ENCODE measurements at places on chromosomes 13 and 19.

DNA sequence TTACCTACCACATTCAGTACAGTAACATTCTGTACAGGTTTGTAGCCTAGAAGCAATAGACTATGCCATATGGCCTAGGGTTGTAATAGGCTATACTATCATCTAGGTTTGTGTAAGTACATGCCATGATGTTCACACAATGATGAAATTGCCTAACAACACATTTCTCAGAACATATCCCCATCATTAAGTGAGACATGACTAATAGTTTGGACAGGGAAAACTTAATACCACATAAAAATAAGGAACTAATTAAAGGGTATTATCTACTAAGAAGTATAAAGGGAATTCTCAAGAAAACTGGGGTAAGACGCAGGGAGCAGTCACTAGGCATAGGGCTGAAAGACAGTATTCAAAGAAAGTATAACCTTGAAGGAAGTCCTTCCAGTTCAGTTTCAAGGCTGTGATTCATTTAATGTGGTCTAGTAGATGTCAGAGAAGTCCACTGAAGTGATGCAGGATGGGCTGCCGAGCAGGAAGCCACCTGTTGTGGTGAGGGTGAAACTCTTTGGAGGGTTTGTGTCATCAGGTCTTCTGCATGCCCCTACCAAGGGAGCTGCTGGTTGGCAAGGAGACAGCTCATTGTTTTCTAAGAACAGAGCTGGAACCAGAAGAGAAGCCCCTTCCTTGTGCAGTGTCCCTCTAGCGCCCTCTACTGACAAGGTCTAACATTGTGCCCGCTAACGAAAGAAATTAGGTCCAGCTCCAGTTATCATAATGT lies 122.9 kb downstream of the OLFM4 start:
- no peak for DNase-seq

DNA sequence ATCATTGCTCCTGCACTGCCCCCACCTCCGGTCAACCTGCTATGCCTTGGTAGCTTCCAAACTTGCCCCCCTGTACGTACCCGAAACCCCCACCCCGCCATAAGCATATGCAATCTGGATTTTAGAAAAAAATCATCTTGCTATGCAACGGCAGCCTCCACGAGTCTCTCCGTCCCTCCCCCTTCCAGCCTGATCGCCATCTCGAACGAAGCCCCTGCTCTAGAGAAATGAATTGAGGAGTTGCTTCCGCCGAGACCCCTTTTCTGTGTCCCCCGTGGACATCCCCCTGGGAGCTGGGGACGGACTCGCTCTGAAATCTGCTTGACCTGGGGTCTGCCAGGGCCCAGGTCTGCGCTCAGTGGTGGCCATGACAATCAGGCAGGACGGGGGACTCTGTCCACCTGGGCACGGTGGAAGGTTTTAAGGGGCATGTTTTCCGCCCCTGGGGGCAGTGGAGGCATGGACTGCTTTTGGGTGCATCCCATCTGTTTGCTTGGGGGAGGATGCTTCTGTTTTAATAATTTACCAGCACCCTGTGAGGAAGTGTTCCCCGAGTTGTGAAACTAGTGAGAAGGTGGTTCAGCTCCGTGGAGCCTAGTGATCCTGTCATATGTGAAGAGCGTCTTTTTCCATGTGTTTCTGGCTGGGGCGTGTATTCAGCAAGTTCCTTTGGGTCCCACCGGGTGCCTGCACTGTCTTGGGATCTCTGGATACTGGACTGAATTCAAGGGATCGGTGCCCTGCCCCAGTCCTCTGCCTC lies 1.0 kb downstream of the KDM4B start:
- DNase-seq = no peak

DNA sequence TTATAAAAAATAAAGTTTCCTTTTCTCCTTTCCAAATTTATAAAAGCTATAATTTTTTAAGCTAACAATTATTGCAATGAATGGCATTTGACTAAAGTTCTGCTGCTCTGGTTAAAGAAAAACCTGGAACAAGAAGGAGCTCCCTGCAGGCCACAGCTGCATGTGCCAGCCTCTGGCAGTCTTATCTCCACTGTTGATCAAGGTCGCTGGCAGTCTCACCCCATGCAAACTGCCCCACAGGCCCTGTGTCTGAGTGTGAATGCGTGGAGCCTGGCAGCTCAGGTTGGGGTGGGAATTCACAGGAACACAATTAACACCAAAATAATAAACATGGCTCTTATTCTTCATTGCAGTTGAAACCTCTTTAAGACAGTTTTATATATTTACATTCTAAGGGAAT lies 30.2 kb upstream of the FREM2 start:
- no peak for DNase-seq

DNA sequence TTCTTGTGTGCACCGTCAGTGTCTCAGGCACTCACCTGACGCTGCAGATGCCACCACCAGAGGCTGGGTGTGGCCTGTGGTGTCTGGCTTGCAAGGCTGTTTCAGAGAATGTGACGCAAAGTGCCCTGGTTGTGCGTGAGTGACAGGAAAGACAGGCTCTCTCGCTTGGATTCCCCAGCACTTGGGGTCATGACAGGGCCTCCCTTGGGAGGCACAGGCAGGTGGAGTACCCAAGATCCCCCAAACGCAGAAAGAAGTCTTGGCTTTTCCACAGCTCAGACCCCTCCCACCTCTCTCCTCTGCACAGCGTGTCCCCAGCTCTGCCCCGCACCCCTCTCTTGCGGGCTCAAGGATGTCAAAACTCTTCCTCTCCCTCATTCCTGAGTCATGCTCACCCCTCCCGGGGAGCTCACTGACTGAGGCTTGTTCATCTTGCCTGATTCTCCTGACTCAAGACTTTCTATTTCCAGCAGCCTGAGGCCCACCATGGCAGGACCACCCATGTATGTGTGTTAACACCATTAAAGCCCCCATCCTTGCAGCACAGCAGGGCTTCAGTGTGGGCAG lies 21.0 kb downstream of the DHX34 start:
- peak; percentile 64 for DNase-seq

GRCh38 chr19:40322951-40323615 lies 25.1 kb downstream of the C19orf47 start:
- no peak for DNase-seq

DNA sequence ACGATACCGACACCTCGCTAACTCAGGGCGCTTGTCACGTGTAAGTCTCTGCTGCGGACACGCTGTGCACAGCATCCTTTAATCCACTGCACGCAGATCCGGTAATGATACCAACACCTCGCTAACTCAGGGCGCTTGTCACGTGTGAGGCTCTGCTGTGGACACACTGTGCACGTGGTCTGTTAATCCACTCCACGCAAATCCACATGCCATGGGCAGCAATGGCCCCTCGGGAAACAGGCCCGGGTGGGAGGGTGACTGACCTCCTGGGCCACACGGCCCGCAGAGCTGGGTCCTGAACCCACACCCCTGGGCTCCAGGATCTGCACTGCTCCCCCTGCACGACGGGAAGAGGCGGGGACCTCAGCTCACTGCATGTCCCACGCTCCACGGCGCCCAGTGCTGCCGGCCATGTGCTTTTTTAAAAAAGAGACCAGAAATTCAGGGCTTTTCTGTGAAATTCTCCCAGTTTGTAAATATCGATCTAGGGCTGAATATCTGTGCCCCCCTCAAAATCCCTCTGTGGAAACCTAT lies 16.1 kb downstream of the SHC2 start:
- no peak for DNase-seq

DNA sequence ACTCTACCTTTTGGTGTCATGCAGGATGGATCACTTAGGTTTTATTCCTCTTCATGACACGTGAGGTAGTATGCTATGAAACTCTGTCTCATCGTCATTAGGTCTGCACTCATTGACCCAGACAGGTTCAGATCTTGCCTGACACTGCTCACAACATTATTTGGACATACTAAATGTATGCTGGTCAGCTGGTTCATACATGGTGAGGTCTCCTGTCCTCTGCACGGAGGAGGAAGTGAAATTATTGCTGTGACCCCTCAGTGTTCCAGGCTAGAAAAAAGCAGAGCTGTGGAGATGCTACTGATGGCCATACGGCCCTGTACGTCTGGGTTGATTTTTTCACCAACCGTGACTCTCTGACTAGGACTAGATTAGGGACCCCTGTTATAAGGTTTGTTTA lies 35.8 kb downstream of the LATS2 start:
- DNase-seq = no peak

- DNase-seq = no peak
These were observed 686 bp upstream of the RNF126 start for GRCh38 chr19:663682-664117.
